ENCODE measurements at places on chromosomes 1 and 21. TPM values are rescaled to one million over a fixed set of nuclear protein-coding genes. Genes with fewer than 3 reads are reported as not detected.

GRCh38 chr1:22462928-22463327, 11.3 kb downstream of the ZBTB40 start:
- H3K4me1 ChIP-seq: peaks cover 4% of the 10 kb centered on the region
- no peak for DNase-seq
- no peak overlapping the region for H3K4me3 ChIP-seq

The SLC22A15 gene
- total RNA-seq: 11.9 TPM

DNA sequence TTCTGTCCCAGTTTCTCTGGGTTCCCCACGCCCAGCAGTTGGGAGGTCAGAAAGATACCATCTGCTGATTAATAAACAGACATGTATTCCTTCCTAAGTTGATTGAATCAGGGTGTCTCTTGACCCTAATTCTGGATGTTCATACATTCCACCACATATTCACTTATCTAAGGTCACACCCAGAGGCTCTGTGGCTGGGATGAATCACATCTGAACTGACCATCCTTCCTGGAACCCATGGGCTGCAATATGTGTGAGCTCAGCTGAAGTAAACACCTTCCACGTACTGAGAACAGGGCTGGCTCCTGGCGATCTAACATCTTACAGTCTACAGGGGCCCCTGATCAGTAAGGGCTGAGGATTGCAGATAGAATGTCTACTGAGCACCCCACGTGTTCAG, 20.5 kb upstream of the TRABD2B start:
- H3K27me3 ChIP-seq: no peaks in the 10 kb centered on the region
- no peak overlapping the region for H3K4me3 ChIP-seq
- H3K36me3 ChIP-seq: no peaks in the 10 kb centered on the region
- H3K27ac ChIP-seq: no peak overlapping the region
- DNase-seq: no peak
- peaks cover 46% of the 10 kb centered on the region for H3K4me1 ChIP-seq

- H3K27ac ChIP-seq: no peak overlapping the region
- H3K27me3 ChIP-seq: no peaks in the 10 kb centered on the region
- no peaks in the 10 kb centered on the region for H3K4me1 ChIP-seq
- H3K4me3 ChIP-seq: no peak overlapping the region
- no peak for DNase-seq
Observed at GRCh38 chr1:160307118-160307791, 22.3 kb upstream of the PEX19 start.

DNA sequence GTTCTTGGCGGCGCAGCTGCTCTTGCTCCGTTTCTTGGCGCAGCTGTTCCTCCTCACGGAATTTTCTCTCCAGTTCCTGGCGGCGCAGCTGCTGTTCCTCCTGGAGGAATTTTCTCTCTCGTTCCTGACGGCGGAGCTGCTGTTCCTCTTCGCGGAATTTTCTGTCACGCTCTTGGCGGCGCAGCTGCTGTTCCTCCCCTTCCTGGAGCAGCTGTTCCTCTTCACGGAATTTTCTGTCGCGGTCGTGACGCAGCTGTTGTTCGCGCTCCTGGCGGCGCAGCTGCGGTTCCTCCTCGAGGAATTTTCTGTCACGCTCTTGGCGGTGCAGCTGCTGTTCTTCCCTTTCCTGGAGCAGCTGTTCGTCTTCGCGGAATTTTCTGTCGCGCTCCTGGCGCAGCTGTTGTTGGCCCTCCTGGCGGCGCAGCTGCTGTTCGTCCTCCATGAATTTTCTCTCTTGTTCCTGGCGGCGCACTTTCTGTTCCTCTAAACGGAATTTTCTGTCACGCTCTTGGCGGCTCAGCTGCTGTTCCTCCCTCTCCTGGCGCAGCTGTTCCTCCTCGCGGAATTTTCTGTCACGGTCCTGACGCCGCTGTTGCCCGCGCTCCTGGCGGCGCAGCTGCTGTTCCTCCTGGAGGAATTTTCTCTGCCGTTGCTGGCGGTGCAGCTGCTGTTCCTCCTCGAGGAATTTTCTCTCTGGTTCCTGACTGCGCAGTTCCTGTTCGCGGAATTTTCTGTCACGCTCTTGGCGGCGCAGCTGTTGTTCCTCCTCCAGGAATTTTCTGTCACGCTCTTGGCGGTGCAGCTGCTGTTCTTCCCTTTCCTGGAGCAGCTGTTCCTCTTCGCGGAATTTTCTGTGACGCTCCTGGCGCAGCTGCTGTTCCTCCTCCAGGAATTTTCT, 7.0 kb downstream of the TCHH start:
- H3K4me3 ChIP-seq: peak overlapping the region; percentile 77
- H3K27ac ChIP-seq: no peak overlapping the region
- no peak for DNase-seq
- H3K4me1 ChIP-seq: peaks cover 29% of the 10 kb centered on the region

All from thoracic aorta (tissue), 2 donors.